ENCODE measurements at places on chromosomes 16 and 17.

- no peak for DNase-seq
Measured at GRCh38 chr16:24748242-24748641, 18.8 kb downstream of the TNRC6A start.

- DNase-seq = no peak
Measured at GRCh38 chr17:4080686-4081085, 62.1 kb downstream of the ZZEF1 start.

GRCh38 chr17:1783834-1784611 is 22.2 kb downstream of the SERPINF1 start:
- peak; percentile 49 for DNase-seq

- no peak for DNase-seq
Measured at GRCh38 chr17:77116371-77116860, 24.4 kb upstream of the SEC14L1 start.

DNA sequence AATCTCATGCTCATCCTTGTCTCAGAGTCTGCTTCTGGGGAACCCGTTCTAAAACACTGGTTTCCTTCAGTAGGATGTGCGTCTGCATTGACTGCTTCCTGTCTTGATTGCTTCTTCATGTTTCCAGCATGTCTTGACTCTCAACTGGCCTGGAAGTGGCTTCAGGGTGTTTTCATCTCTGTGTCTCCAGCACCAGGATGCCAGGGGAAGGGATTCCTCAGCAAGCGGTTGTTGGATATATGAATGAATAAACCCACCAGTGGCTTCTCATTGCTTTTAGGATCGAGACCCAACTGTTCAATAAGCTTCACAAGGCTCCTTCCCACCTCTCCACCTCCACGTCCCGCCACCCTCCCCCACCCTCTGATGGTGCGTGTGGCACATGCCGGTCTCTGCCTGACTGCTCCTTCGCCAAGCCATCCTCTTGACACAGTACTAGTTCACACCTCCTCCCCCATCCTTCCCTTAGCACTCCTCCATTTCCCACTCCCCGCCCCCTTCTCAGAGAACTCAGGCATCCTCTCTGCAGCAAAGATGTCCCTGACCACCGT is 14.1 kb upstream of the TNS4 start:
- DNase-seq = no peak

DNA sequence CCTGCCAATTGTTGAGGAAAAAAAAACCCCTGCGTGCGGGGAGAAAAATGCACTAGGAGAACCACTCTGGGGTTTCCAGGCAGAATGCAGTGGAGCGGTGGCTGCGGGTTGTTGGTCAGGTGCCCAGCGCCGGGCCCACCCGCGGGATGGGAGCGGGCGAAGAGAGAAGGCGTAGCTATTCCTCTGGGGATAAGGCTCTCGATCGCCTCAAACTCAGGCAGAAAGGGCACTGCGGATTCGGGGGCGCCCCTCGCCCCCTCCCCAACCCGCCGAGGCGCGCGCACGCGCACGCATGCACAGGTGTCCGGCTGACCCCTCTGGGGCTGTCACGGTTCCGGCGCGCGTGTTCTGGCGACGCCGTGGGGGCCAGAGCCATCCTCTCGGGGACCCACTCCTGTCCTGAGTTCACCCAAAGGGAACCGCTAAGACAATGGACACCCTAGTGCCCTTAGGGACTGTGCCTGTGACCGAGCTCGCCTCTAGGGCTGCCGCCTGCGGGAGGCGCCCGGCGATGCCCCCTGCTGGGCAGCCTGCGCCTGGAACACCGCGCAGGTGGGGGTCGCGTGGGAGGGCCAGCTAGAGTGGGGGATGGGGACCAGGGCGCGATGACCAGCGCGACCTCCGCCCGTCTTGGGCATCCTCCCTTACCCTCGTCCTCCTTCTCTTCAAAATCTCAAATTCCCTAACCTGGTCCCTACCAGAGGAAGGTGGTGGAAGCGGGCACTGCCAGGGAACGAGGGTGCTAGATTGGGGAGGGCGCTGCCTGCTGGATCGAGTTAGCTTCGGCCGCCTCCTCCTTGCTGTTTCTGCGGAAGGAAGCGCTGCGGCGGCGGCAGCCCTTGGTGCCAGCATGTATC is 14.4 kb upstream of the CBX8 start:
- DNase-seq = no peak

GRCh38 chr16:77514500-77515220 is 79.8 kb upstream of the ADAMTS18 start:
- DNase-seq = no peak

- no peak for DNase-seq
Measured at GRCh38 chr16:4574919-4575705, 19.0 kb downstream of the C16orf96 start.

DNA sequence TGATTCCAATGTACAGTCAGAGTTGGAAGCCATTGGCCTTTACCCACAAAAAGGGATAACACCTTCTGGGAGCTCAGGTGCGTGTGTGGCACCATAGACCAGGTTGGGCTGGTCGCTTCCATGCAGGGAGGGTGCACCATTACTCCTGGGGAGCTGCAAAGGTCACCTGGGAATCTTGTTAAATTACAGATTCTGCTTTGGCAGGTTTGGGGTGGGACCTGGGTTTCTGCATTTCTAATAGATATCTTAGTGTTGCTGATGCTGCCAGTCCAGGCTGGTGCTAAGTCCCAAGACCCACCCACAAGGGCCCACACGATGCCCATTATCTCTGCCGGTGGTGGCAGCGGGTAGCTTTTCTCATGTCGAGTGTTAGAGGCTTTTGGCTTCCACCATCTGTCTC is 148.3 kb upstream of the CACNG5 start:
- DNase-seq = no peak

DNA sequence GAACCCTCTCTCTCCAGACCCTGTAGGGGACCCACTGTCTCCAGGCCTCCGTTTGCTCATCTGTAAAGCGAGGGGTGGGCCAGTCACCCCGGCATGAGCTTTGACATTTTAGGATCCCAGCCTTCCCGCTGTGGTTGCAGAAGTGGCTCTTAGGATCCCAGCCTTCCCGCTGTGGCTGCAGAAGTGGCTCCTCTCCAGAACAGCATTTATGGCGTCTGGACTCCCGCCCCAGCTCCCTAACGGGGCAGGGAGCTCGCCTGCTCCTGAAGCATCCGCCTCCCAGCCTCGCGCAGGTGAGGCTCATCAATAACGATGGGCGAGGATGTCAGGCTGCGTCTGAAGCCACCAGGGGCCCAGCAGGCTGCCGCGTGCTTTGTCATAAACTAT is 222.3 kb upstream of the TNRC6C start:
- DNase-seq = no peak

- DNase-seq = no peak
Measured at GRCh38 chr17:17106756-17107155, 64.5 kb downstream of the MPRIP start.

GRCh38 chr16:47778106-47778801 is 317.1 kb downstream of the PHKB start:
- no peak for DNase-seq

- no peak for DNase-seq
Measured at GRCh38 chr17:721540-721937, 6.9 kb upstream of the VPS53 start.

DNA sequence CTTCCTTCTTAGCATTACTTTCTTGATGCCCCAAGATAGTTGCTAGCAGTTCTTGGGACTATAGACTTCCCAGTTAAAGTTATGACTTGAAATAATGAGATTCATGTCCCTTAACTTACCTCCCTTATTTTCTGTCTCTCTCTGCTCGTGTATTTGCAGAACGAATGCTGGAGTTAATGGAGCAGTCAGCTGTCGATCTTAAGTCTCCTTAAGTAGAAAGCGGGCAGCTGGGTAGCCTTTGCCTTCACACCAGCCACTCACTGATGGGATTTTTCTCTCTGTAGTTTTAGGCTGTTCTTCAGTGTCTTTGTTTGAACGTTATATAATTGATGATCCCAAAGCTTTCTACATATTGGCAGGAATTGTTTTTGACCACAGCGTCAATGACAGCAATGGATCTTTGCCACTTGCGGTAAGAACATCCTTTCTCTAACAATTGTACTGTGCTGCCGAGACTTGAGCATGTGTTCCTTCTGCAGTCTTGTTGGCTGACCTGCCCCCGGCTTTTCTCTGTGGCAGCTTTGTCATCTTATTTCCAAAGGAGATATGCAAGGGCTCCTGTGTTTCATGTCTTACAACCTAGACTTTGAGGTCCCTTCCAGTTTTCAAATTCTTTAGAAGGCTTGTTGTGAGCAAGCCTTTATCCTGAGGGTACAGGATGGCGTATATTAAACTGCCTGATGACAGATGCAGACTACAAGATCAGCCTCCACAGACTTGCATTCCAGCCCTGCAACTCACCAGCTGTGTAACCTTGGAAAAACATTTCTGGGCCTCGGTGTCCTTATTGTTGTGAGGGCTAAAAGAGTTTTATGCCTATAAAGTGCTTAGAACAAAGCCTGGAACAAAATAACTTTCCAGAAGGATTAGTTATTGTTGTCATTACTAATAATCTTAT is 25.1 kb upstream of the ABCA3 start:
- DNase-seq = no peak

DNA sequence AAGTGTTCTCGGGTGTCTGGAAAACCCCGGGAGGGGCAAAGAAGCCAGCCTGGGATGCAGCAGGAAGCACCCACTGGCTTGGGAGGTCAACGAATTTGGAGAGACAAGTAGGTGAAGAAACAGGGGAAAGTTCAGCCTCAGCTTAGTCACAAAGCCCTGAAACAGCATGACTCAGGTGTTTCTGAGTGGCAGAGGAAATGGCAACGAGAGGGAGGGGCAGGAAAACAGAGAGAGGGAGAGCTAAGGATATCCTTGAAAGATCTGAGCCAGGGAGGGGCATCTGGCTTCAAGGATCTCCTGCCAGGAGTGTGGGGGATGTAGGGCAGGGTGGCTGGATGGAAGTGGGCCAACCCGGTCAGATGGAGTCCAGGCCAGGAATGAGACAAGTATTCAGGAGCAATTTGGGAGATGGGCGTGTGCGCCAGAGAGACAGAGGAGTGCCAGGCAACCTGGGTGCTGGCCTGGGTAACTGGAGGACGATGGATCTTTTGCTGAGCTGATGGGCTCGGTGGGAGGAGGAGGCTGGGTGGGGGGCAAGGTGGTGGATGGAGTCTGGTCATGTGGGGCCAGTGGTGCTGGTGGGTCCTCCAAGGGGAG is 27.2 kb downstream of the ABCC3 start:
- no peak for DNase-seq

DNA sequence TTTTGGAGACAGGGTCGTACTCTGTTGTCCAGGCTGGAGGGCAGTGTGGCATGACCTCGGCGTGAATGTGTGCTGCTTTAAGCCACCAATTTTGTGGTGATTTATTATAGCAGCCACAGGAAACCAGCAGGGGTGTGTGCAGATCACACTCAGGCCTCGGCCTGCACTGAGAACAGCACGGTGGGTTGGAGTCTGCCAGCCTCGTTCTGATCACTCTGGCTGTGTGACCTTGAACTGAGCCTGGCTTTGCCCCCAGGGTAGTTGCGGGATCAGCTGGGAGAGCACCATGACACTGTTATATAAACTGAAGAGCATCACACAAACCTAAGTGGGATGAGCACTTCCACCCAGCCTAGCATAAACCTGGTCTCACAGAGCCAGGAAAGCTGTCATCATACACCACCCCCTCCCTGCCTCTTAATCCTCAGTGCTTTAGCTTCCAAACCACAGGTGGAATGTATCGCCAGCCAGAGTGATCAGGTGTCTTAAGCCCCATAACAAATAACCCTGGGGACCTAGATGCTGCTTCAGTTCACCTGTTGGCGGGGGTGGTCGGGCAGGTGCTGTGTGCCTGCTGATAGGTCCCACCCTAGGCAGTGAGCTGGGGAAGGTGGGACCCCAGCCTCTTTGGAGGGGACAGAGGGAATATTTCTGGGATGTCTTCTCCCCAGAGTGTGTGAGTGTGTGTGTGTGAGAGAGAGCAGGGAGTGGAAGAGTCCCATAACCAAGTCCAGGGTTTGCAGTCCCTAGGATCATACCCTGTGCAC is 28.6 kb upstream of the NDRG4 start:
- DNase-seq = no peak

DNA sequence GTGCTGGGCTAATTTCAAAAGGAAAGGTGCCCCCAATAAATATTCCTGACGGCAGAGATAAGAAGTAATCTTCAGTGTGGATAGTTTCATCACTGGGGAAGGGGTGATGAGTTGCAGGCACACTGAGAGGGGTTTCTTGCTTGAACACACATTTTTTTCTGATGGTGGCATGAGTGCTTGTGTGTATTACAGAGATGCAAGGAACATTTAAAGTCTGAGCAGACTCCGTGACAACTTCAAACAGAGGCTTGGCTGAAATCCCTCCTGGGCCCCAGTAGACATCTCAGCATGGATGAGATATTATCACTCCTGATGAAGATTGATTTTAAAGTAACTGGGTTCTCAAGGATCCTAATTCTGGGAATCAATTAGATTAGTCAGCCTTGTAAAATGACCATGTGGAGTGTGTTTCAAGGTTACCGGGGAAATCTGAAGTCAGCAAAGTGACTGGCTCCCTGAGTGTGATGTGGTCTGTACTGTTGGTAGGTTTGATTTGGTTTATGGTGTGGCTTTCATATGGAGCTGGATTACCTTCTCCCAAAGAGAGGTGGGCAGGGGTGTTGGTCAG is 435.8 kb upstream of the EEF2KMT start:
- no peak for DNase-seq

GRCh38 chr16:31194898-31195297 is 7.7 kb downstream of the PYCARD start:
- no peak for DNase-seq

Data from memory B cell (primary cell).